Pancreas (tissue), 10 donors: ENCODE measurements at places on chromosomes 2 and 18. TPM values are rescaled to one million over a fixed set of nuclear protein-coding genes. Genes with fewer than 3 reads are reported as not detected.

CELF4 gene
- 3.3 TPM for total RNA-seq

UBR3 gene
- 21.0 TPM for total RNA-seq

- DNase-seq = no peak
These were observed 635.1 kb upstream of the SLC39A10 start for GRCh38 chr2:195021711-195022507.

GRCh38 chr2:171798156-171798820, 95.8 kb downstream of the SLC25A12 start:
- DNase-seq = no peak
